ENCODE measurements at places on chromosomes 13 and 19.

- peaks cover 3% of the 10 kb centered on the region for H3K4me1 ChIP-seq
- no peaks in the 10 kb centered on the region for H3K36me3 ChIP-seq
- peak overlapping the region; percentile 74 for H3K4me3 ChIP-seq
- no peak overlapping the region for H3K27ac ChIP-seq
These were observed 741 bp upstream of the CADM4 start for GRCh38 chr19:43640424-43640757.

DNA sequence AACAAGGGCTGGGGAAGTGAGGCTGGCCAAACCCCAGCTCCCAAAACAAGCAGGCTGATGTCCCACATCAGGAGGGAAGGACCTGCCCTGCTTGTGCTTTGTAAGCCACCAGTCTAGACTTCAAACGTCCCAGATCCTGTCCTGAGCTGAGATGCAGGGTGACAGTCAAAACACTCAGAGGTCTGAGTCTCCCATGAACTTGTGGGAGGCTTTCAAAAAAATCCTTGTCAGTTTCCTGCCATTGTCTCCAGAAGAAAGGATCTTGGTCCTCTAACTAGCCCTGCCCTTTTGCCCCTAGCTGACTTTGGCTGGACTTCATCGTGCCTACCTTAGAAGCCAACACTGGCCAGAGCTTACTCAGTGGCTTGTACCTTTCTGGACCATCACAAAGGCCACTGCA lies 43.3 kb downstream of the DZIP1 start:
- no peaks in the 10 kb centered on the region for H3K4me1 ChIP-seq
- H3K4me3 ChIP-seq: no peak overlapping the region

GRCh38 chr13:93169980-93170379 lies 56.6 kb upstream of the GPC6 start:
- no peaks in the 10 kb centered on the region for H3K27me3 ChIP-seq
- H3K4me3 ChIP-seq: no peak overlapping the region
- no peak for DNase-seq
- H3K4me1 ChIP-seq: no peaks in the 10 kb centered on the region

GRCh38 chr19:35207391-35207871 lies 21.1 kb downstream of the FAM187B start:
- peaks cover 8% of the 10 kb centered on the region for H3K4me1 ChIP-seq
- no peak for DNase-seq
- H3K4me3 ChIP-seq: no peak overlapping the region
- no peaks in the 10 kb centered on the region for H3K36me3 ChIP-seq
- no peaks in the 10 kb centered on the region for H3K27me3 ChIP-seq
- no peak overlapping the region for H3K27ac ChIP-seq

DNA sequence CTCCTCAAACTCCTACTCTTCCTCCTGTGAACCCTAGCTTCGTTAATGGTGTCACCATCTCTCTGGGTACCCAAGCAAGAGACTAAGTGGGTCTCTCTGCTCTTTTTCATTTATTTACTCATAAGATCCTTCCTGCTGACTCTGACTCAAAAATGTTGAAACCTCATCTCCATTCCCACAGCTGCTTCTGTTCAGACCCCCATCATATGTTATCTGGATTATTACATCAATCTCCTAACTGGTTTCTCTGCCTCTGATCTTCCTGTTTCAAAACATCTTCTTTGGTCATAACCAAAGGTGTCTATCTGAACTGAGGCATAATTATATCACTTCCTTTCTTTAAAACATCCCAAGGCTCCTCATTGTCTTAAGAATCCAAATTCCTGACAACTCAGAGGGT lies 2.0 kb upstream of the MEDAG start:
- no peaks in the 10 kb centered on the region for H3K36me3 ChIP-seq
- no peak overlapping the region for H3K27ac ChIP-seq
- H3K4me3 ChIP-seq: no peak overlapping the region
- H3K27me3 ChIP-seq: peaks cover 24% of the 10 kb centered on the region
- DNase-seq: no peak

GRCh38 chr13:110425444-110425780 lies 118.3 kb downstream of the COL4A2 start:
- DNase-seq: no peak
- H3K27me3 ChIP-seq: no peaks in the 10 kb centered on the region
- peaks cover 1% of the 10 kb centered on the region for H3K36me3 ChIP-seq
- H3K4me1 ChIP-seq: no peaks in the 10 kb centered on the region

- no peak overlapping the region for H3K27ac ChIP-seq
- no peaks in the 10 kb centered on the region for H3K4me1 ChIP-seq
- H3K27me3 ChIP-seq: no peaks in the 10 kb centered on the region
- no peak overlapping the region for H3K4me3 ChIP-seq
These were observed 342.7 kb downstream of the COG6 start for GRCh38 chr13:39998166-39998565.

GRCh38 chr19:43318203-43318602 lies 35.3 kb upstream of the CD177 start:
- no peaks in the 10 kb centered on the region for H3K4me1 ChIP-seq
- no peak overlapping the region for H3K4me3 ChIP-seq
- no peak for DNase-seq
- H3K36me3 ChIP-seq: no peaks in the 10 kb centered on the region
- no peak overlapping the region for H3K27ac ChIP-seq

GRCh38 chr13:33066329-33066728 lies 50.1 kb downstream of the KL start:
- no peak for DNase-seq
- H3K4me1 ChIP-seq: no peaks in the 10 kb centered on the region
- no peak overlapping the region for H3K27ac ChIP-seq

DNA sequence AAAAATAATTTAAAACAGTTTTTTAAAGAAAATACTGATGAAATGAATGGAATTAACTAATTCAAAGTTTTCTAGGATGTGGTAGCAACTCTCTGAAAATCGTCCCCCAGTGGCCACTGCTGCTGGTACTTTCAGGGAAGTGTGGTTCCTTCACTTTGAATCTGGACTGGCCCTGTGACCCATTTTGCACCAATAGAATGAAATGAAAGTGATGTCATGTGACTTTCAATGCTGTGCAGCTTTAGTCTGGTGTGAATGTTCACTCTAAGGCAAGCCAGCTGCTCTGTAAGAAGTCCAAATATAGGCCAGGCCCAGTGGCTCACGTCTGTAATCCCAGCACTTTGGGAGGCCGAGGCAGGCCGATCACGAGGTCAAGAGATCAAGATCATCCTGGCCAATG lies 26.4 kb upstream of the HNRNPA1L2 start:
- no peak overlapping the region for H3K4me3 ChIP-seq
- no peak for DNase-seq
- no peaks in the 10 kb centered on the region for H3K36me3 ChIP-seq
- no peaks in the 10 kb centered on the region for H3K27me3 ChIP-seq
- H3K4me1 ChIP-seq: no peaks in the 10 kb centered on the region
- H3K27ac ChIP-seq: no peak overlapping the region

GRCh38 chr19:15332311-15332996 lies at the start of gene BRD4:
Gene BRD4, minus strand, starts transcription at chr19:15332539. Its CDS starts 59,440 bp downstream, at chr19:15273099.
- DNase-seq: no peak
- H3K27me3 ChIP-seq: no peaks in the 10 kb centered on the region
- peak within 1 kb of the TSS; percentile 100 for H3K4me3 ChIP-seq

- H3K4me3 ChIP-seq: no peak overlapping the region
- H3K27me3 ChIP-seq: no peaks in the 10 kb centered on the region
- H3K27ac ChIP-seq: no peak overlapping the region
- no peaks in the 10 kb centered on the region for H3K36me3 ChIP-seq
- no peak for DNase-seq
These were observed 136.3 kb upstream of the UFM1 start for GRCh38 chr13:38213314-38213713.

DNA sequence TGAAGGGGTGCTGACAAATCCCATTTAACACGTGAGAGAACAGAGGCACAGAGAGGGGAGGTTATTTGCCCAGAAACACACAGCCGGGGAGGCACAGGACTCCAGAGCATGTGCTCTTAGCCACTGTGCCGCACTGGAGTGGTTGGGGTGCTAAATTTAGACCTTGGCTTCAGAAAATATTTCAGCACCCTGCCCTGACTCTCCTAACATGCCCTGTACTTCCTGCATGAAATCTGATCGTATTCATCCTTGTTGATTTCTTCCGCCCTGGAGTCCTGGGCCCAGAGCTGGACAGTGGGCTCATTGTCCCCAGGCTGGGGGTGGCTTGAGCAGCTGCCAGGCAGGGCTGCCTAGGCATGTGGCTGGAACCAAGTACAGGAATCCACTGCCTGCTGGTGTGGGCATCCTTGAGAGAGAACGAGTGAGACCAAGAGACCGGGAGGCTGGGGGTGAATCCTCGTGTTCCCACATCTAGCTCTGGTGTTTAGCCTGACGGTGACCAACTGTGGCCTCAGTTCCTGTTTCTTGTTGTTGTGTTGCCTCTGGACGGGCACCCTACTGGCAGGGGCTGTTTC lies 5.3 kb downstream of the SLC27A1 start:
- H3K36me3 ChIP-seq: no peaks in the 10 kb centered on the region
- H3K27me3 ChIP-seq: no peaks in the 10 kb centered on the region
- no peak overlapping the region for H3K27ac ChIP-seq
- H3K4me1 ChIP-seq: peaks cover 1% of the 10 kb centered on the region
- DNase-seq: no peak

DNA sequence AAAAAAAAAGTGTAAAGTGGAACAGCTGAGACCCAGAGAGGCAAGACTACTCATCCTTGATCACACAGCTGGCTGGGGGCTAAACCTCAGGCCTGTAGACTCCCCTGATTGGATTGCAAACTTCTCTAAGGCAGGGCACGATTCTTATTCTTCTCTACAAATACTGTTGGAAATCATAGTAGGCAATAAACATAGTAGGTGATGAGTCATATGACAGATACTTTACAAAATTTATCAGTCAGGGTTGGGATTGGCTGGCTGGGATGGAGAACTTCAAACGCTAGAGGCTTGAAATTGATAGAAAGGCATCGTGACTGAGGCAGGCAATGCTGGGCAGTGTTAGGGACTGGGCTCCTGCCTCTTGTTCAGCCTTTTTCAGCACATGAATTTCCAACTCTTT lies 5.9 kb upstream of the MATK start:
- no peak overlapping the region for H3K4me3 ChIP-seq
- DNase-seq: no peak
- no peaks in the 10 kb centered on the region for H3K36me3 ChIP-seq
- no peaks in the 10 kb centered on the region for H3K4me1 ChIP-seq
- H3K27ac ChIP-seq: no peak overlapping the region
- H3K27me3 ChIP-seq: no peaks in the 10 kb centered on the region

GRCh38 chr13:59471106-59471505 lies 692.6 kb downstream of the DIAPH3 start:
- no peak overlapping the region for H3K4me3 ChIP-seq
- H3K36me3 ChIP-seq: no peaks in the 10 kb centered on the region
- H3K27me3 ChIP-seq: no peaks in the 10 kb centered on the region
- no peaks in the 10 kb centered on the region for H3K4me1 ChIP-seq

- H3K4me1 ChIP-seq: no peaks in the 10 kb centered on the region
- no peaks in the 10 kb centered on the region for H3K27me3 ChIP-seq
- H3K36me3 ChIP-seq: no peaks in the 10 kb centered on the region
- DNase-seq: no peak
- H3K27ac ChIP-seq: no peak overlapping the region
- H3K4me3 ChIP-seq: no peak overlapping the region
These were observed 42.4 kb downstream of the ZNF136 start for GRCh38 chr19:12205296-12205695.

GRCh38 chr13:31101472-31102170 lies 60.1 kb downstream of the HSPH1 start:
- H3K4me3 ChIP-seq: no peak overlapping the region
- no peak for DNase-seq
- H3K4me1 ChIP-seq: peaks cover 2% of the 10 kb centered on the region
- H3K27ac ChIP-seq: no peak overlapping the region
- H3K27me3 ChIP-seq: no peaks in the 10 kb centered on the region
- H3K36me3 ChIP-seq: no peaks in the 10 kb centered on the region

- H3K4me1 ChIP-seq: no peaks in the 10 kb centered on the region
- no peak overlapping the region for H3K27ac ChIP-seq
- H3K4me3 ChIP-seq: no peak overlapping the region
- H3K27me3 ChIP-seq: no peaks in the 10 kb centered on the region
- DNase-seq: no peak
- no peaks in the 10 kb centered on the region for H3K36me3 ChIP-seq
These were observed 6.1 kb upstream of the ZNF787 start for GRCh38 chr19:56126983-56127780.

DNA sequence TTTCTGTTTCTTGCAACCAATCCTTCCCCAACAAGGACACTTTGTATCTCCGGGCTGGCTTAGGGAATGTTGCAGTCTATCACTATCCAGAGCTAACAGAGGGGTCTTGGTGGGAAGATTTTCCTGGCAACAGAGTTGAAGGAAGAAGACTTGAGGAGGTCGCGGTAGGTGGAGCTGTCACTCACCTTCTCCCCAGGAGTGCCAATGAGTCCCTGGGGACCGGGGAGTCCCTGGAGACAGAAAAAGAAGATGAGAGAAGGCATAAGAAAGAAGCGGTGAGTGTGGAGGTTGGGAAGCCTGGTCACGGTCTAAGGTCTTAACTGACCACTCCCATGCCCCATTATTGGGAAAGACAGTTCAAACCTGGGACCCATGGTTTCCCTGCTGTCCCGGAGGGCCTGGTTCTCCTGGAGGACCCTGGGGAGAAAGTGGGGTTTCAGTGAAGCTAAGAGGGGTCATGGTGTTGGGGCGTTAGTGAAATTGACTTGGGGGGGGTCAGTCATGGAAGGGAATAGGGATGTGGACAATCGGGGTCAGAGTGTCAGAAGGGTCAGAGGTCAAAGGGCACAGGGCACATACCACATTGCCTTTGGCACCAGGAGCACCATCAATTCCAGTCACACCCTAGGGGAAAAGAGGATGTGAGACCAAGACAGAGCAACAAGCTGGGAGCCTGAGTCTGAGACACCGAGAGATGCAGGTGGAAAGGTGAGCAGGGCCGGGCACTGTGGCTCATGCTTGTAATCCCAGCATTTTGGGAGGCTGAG lies 18.7 kb downstream of the COL5A3 start:
- no peaks in the 10 kb centered on the region for H3K36me3 ChIP-seq
- no peak overlapping the region for H3K27ac ChIP-seq
- DNase-seq: no peak
- H3K4me1 ChIP-seq: no peaks in the 10 kb centered on the region

DNA sequence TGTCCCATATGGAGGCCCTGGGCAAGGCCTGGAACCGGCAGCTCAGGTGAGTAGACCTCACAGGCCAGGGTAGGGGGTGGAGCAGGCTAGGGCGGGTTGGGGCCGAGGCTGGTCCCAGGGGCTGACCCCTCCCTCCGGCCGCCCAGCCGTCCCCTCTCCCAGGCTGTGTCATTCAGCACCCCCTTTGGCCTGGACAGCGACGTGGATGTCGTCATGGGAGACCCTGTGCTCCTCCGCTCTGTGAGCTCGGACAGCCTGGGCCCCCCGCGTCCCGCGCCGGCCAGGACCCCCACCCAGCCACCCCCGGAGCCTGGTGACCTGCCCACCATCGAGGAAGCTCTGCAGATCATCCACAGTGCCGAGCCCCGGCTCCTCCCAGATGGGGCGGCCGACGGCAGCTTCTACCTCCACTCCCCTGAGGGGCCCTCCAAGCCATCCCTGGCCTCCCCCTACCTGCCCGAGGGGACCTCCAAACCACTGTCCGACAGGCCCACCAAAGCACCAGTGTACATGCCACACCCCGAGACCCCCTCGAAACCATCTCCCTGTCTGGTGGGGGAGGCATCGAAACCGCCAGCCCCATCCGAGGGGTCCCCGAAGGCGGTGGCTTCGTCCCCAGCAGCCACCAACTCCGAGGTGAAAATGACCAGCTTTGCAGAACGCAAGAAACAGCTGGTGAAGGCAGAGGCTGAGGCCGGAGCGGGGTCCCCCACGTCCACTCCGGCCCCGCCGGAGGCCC lies 16.0 kb downstream of the CAMSAP3 start:
- DNase-seq: no peak
- peaks cover 32% of the 10 kb centered on the region for H3K36me3 ChIP-seq
- no peaks in the 10 kb centered on the region for H3K27me3 ChIP-seq

Data from iPS DF 6.9 (cell line).